ENCODE measurements at places on chromosomes 5 and 9.

DNA sequence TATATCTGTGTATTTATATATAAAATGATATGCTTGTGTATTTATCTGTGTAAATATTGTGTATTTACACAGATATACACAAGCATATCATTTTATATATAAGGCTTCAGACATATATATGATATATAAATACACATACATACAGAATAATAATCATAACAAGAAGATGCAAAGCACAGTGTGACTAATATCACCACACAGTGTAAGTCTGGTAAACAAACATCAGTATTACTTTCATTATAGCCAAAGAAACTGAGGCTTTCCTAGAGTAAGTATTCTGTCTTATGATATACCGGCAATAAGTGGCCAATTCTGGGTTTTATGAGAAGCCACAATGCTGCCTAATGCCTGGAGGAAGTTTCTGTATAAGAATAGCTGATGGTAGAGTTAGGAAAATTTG lies 29.9 kb upstream of the RAPGEF6 start:
- no peak for DNase-seq

GRCh38 chr5:40879163-40879942 lies 29.9 kb upstream of the C7 start:
- DNase-seq: peak; percentile 57

GRCh38 chr5:57818397-57818796 lies 335.8 kb upstream of the ACTBL2 start:
- DNase-seq: no peak

DNA sequence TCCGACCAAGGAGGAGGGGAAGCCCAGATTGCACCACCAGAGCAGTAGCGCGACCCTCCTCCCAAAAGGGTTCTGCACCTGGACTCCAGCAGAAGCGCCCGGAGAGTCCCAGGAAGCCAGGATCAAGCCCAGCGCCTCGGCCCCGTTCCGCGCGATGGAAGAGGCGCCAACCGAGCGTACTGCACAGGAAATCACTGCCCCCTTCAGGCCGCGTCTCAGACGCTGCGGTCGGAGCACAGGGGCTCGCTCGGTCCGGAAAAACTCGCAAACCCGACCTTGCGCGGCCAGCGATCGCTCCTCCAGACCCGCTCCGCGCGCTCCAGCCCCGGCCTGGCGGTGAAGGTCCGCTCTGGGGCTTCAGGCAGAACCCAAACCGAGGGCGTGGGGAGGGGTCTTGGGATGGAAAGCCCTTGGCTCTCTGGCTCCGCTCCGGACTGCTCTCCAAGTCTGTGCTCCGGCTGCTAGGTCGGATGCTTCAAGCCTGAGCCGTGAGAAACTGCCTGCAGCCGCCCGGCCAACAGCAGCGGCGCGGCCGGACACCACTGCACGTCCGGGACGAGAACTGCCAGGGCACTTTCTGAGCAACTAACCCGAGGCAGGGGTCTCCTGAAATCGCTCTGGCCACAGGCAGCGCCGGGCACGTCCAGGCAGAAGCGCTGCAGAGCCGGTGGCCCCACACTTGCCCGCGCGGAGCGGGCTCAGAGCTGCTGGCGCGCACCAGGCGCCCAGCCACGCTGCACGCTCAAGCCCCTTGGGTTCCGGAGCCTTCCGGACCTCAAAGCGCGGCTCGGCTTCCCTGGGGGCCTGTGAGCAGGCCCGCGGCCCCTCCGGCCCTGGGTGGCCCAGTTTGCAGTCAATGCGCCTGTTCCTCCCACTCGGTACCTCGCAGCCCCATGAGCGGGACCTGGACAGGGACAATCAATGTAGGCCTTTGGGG lies 1.3 kb downstream of the GABBR2 start:
- no peak for DNase-seq

- peak; percentile 1 for DNase-seq
These were observed 35.0 kb downstream of the AOPEP start for GRCh38 chr9:94761481-94761880.

DNA sequence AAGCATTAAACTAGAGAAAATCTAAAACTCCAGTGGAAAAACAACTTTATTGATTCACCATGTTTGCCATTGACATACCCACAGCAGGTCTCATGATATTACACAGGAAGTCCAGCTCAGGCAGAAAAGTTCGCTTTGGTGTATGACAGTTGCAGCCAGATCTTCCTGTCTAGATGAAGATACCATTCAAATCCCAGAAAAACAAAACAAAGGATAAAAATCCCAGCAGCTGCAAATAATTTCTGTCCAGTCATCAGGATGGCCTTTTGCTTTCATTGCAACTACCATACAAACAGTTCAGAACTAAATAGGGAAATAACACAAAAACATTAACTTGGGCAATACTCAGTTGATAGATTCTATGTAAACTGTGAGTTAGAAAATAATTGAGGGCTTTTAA lies 136.0 kb upstream of the NREP start:
- no peak for DNase-seq

- DNase-seq: peak; percentile 97
These were observed 207.3 kb downstream of the ARHGAP26 start for GRCh38 chr5:142977363-142978051.

Data from AML-193 (cell line).